ENCODE measurements at places on chromosomes 13 and 19.

DNA sequence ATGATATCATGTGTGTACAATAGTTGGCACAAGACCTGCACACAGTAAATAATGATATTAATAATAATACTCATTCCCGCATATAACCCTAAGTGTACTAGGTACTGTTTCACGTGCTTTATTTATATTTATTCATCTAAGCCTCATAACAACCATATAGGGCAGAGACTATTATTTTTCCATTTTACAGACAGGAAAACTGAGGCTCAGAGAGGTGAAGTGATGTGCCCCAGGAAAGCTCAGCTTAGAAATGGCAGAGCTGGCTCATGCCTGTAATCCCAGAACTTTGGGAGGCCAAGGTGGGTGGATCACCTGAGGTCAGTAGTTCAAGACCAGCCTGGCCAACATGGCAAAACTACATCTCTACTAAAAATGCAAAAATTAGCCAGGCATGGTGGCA, 13.6 kb downstream of the ACP7 start:
- no peak for DNase-seq

DNA sequence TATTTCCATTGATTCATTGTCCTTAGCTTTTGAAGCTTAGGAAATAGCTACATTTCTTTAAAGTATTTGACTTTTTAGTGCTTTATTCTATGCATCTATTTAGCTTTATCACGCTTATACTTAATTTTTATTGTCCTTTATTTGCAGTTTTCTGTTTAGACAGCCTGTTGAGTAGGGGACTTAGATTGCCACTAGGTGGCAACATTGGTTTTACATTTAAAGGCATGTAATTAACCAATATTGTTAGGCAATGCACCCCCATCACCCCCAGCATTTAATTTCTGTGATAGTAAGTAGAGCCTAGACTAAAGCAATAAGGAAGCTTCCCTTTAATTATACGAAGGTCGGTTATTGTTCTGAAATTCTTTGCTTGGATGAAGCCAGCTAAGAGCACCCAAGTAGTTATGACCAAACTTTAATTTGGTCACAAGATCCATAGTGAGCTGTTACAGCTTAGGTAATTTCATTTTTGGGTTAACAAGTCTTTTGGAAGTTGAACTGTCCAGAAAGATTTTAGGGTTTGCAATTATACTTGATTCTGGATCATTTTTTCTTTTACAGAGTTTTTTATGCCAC, 36.5 kb downstream of the B3GLCT start:
- DNase-seq, result no peak

GRCh38 chr13:60118696-60119400, 44.9 kb downstream of the DIAPH3 start:
- no peak for DNase-seq

DNA sequence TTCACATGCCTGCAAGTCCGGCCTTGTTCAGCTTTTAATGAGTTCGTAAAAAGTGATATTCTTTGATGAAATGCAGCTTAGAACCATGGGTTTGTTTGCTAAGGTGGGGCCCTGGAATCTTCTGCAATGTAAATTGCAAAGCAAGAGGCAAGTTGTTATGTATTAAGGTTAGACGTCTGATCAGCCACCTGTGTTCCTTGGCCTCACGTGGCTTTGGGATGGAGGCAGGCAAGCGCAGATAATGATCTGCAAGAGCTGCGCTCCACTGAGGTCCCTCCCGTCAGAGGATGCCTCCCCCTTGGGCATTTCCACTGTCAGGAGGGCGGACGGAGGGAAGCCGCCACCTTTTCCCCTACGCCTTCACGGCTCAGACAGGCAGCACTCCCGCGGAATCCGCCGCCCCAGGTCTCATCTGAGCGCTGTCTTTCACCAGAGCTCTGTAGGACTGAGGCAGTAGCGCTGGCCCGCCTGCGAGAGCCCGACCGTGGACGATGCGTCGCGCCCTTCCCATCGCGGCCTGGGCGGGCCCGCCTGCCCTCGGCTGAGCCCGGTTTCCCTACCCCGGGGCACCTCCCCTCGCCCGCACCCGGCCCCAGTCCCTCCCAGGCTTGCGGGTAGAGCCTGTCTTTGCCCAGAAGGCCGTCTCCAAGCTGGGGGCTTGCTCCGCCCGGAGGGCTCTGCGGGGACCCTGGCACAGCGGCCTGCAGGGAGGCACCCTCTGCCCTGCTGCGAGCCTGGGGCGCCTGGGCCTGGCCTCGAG, 110.9 kb downstream of the CRYL1 start:
- no peak for DNase-seq

- DNase-seq, result no peak
Measured at GRCh38 chr13:46478651-46479050, 74.3 kb upstream of the LRCH1 start.

GRCh38 chr19:40315812-40316470, 30.8 kb upstream of the AKT2 start:
- no peak for DNase-seq

- no peak for DNase-seq
Measured at GRCh38 chr13:87166348-87166747, 504.8 kb upstream of the SLITRK5 start.
